Aorta (tissue), 5 donors: ENCODE measurements at places on chromosomes 5 and 9.

DNA sequence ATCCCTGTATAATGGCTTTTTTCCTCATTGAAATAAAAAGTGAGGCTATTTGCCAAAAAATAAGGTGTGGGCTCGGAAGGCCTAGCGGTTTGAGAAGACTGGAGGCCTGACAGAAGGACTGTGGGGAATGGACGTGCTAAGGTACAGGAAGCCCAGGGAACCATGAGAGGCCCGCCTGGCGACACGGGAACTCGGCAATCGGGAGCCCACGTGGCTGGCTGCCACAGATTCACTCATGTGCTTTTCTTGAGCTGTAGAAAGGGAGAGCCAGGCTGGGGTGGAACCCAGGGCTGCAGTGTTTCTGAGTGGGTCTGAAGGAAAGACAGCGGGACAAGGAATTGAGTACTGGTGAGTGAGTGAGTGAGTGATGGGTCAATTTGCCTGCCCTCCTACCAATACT lies 11.9 kb upstream of the DDX41 start:
- DNase-seq = peak; percentile 70

DNA sequence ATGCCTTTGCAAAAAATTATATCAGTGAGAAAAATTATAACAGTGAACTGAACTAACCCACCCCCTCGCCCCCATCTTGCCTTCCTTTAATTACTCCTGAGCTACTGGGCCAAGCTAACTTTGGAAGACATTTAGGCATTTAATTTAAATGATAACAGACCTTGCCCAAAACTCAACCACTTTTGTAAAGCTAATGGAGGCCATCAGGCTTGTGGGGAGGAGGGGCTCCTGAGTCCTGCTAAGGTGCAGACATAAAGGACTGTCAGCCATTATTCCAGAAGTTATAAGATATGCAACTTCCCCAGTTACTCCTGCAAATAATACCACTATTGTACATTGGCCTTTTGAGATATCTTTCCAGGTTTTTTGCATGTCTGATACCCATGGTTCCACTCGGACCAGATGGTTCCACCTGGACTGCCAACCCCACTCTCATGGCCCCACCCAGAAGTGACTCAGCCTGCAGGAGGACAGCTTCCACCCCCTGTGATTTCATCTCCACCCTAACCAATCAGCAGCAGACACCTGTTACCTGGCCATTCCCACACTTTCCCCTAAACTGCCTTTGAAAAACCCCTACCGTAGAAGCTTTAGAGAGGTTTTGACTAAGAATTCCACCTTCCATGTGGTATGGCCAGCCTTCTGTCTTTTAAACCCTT lies 805.4 kb upstream of the CDH6 start:
- no peak for DNase-seq

GRCh38 chr5:14415024-14415697 lies 166.4 kb upstream of the OTULINL start:
- DNase-seq = no peak

GRCh38 chr9:78261403-78262001 lies 25.6 kb downstream of the CEP78 start:
- no peak for DNase-seq

DNA sequence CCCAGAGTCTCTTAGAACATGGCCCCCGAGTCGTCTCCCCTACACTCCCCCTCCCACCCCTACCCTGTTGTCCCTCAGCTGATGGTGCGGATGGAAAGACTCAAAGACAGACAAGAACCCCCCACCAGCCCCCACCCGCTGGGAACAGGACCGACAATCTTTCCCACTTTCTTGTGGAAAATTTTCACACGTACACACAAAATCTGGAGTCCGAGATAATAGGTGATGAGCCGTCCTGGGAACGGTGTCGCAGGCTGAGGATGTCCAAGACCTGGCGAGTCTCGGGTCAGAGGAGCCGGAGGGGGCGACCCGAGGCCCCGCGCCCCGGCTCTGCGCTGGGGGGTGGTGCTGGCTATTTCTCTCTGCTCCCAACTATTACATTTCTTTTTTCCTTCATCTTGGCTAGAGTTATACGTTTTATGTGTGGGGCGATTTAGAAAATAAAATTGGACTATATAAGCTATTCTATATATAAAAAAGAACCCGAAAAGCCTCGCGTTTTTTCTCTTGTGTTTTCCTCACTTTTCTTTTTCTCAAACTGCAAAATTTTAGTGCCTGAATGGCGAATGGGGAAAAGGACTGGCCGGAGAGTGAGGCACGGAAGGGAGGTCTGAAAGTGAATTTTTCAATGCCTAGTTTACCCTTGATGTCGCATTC lies 188.8 kb downstream of the MEF2C start:
- DNase-seq = no peak

DNA sequence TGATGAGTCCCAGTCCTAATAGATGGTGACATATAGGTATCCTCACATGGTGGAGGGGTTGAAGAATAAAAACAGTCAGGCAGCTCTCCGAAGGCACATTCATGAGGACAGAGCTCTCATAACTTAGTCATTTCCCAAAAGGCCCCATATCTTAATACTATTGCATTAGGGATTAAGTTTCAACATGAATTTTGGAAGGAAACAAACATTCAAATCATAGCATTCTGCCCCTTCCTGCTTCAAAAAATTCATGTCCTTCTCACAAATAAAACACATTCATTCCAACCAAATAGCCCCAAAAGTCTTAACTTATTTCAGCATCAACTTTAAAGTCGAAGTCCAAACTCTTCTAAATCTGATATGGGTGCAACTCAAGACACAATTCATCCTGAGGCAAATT lies 277.2 kb upstream of the NR4A3 start:
- DNase-seq = no peak

GRCh38 chr5:96893342-96893741 lies 17.0 kb downstream of the ERAP2 start:
- no peak for DNase-seq

DNA sequence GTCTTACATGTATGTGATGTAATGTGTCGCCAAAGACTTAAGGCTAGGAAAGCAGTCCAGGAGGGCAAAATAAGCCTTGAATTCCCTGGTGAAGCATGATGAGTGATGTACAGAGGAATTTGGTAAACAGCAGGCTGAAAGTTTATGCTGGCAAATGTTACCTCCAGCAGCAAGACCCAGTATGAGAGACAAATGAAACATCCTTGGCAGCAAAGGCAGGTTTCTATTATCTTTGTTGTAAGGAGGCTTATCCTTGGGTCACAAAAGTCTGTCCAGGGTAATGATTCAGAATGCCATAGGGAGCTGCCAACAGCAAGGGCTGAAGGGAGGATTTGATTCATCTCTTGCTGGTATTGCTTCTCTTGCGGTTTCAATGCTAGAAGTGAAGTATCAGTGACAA lies 75.9 kb upstream of the HTR4 start:
- no peak for DNase-seq

DNA sequence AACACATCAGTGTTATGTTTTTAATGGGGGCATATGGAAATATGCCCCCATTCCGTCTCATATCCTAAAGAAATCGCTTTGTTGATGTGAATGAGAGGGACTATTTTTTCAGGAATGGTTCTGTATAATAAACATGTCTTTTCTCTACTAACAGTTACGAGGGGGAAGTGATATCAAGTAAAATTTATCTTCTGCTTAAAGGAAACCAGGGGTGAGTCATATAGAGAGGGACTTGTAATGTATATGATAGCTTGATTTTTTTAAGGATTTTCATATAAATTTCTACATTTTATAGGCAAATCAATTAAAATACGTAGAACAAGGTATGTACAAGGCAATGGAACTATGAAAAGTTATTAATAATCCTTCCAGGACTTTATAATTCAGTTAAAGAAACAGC lies 207.1 kb downstream of the SEMA5A start:
- no peak for DNase-seq

DNA sequence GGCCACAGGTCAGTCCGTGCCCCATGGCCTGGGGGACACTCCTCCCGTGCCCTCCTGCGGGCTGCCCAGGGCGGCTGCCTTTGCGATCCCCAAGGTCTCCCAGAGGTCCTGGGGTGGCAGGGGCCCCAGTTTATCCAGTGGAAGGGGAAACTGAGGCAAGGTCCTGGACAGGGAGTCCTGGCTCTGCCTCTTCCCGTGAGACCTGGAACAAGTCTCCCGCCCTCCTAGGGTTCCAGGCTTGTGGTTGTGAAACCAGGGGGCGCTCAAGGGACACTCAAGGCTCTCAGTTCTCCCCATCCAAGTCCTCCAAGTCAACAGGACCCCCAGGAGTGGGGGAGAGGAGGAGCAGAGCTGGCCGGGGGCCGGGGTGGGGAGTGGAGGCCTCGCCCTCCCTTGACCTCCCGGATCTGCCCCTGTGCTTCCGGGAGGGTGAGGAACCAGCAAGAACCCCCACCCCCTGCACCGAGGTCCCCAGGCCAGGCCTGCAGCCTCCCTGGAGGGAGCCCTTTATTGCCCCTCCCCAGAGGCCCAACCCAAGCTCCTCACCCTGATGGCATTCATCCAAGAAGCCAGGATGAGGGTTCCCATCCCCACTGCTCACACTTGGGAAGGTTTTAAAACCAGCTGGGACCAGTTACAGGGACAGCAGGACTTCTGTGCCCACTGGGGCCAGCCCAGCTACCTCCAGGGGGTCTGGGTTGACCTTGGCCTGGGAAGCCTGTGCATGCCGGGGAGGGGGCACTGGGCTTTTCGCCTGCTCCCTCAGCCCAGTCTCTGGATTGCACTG lies 24.7 kb upstream of the TMEM250 start:
- no peak for DNase-seq

DNA sequence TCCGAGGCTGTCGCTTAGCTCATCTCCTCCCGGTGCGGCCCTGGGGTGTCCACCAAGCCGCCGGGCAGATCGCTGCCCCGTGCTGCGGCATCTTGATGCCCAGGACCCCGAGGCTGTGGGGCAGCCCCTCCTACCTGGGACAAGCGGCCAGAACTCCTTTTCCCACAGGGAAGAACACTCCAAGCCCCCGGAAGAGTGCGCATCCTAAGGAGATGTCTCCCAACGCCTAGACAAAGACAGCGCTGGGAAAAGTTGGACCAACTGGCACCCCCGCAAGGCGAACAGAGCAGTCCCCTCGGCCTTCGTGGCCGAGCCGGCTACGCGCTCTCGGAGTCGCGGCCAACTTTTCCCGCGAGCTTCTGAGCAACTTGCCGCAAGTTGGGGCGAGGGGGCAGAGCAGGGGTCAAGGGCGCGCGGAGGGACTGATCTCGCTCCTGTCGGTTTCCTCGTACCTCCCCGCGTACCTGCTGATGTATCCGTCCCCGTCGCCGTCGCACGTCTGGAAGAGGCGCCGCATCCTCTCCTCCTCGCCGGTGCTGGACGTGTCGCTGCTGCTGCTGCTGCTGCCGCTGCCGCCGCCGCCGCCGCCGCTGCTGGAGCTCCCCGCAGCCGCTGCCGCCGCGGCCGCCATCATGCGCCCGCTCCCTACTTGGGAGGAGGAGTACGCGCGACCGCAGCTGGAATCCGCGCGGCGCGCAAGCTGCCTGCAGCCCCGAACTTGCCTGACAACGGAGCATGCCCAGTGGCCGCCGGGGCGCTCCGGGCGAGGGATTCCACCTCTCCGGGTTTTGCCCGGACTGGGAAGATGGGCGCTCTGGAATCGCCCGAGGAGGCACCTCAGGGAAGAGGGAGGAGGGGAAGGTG lies at the start of gene MCC:
TSS of gene MCC (minus strand) at position 673 of the 864 bp plus-strand sequence.
- DNase-seq = peak; percentile 83

GRCh38 chr5:14816999-14817761 lies 54.4 kb downstream of the ANKH start:
- peak; percentile 80 for DNase-seq

DNA sequence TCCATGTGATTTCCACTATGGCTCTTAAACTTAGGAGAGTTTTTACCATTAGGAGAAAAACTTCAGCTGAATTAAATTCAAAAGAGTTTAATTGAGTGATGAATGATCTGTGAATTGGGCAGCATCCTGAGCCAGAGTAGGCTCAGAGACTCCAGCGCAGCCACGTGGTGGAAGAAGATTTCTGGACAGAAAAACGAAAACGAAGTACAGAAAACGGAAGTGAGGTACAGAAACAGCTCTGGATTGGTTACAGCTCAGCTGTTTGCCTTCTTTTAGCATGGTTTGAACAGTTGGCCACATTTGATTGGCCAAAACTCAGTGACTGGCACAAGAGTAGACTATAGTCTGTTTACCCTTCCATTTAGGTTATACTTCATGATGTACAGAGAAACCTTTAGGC lies 69.2 kb upstream of the PLPP1 start:
- DNase-seq = no peak

- no peak for DNase-seq
Measured at GRCh38 chr9:120891884-120892747, 15.1 kb upstream of the PHF19 start.
